Activated naive CD4-positive, alpha-beta T cell (primary cell): ENCODE measurements at places on chromosomes 12 and 14.
A peak's percentile ranks its signal among the peaks of the same experiment; 100 is the strongest.

DNA sequence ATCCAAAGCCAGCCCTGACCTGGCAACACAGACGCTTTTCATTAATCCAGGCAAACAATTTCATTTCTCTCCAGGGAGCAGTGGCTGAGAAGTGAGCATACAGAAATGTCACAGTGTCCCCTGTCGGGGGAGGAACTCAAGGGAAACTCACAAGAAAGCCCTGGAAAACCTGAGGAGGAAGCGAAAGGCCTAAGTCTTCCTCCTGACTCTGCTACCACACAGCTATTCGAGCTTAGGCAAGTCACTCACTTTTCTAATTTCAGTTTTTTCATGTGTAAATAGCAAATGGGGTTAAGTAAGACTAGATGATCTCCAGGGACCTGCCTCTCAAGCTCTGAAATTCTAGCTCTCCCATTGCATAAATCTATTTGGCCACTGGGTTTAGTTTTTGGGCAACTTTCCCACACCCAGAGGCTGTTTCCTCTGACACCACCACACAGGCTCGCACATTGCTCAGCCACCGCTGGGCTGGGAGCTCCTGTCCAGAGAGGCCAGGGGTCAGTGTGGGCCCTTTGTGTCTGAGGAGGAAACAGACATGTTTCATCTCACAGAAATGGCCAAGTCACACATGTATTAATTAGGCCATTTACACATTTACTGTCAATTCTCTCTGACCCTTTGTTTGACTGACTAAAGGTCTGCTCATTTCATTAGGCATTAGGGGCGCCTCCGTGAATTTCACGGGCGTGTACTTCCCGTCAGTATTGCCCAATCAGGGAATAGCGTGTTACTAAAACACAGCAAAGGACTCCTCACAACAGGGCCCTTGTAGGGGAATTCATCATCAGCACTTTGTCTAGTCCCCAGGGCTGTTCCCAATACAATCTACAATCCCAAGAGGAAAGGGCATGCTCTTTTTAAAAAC, 9.8 kb upstream of the PNMA1 start:
- DNase-seq: no peak

- no peak for DNase-seq
Observed at GRCh38 chr14:55015006-55015405, 11.9 kb downstream of the WDHD1 start.

DNA sequence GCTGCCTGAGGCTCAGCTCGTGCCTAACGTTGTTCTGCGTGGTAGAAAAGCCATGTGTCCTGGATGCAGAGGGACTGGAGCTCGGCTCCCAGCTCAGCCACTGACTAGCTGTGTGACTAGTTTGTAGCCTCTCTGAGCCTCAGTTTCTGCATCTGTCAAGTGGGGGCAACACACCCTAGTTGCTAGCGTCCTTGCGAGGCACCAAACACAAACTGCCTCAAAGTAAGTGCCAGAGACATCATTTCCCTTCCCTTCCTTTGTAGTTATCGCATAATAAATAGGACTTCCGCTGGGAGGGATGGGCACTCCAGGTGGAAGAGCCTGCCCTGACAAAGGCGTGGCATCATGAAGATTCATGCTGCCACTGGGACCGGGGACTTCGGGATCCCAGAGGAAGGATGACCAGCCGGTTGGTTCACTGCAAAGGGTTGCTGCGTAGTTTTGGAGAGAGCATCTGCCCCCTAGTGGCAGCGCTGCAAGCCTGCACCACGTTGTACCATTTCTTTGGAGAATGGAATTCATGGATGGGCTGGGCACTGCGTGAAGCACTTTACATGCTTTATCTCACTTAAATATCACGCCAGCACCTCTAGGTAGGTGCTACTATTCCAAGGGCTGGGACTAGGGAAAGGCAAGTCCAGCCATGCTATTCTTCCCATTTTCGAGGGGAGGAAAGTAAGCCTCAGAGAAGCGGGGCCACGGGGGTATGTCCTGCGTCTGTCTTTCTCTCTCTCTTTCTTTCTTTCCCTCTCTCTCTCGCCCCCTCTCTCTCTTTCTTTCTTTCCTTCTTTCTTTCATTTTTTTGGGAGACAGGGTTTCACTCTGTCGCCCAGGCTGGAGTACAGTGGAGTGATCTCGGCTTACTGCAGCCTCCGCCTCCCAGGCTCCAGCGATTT, 4.6 kb downstream of the CCDC197 start:
- peak; percentile 37 for DNase-seq

GRCh38 chr12:53234271-53234914, 2.4 kb upstream of the RARG start:
- DNase-seq: no peak

DNA sequence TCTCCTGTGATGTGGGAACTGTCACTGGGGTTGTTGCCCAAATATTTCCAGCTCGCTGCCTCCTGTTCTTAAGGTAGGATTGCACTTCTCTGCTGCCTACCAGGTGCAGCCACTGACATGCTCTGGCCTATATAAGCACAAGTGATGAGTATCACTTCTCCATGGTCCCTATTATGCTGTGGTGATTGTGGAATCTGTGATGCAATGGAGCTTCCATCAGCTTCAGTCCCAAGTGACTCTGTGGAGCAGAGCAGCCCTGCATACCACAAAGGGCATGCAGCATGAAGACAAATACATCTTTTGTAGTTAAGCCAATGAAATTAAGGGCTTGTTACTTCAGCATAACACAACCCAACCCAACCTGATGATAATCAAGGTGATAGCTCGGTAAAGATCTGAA, 43.5 kb downstream of the CKAP4 start:
- no peak for DNase-seq

DNA sequence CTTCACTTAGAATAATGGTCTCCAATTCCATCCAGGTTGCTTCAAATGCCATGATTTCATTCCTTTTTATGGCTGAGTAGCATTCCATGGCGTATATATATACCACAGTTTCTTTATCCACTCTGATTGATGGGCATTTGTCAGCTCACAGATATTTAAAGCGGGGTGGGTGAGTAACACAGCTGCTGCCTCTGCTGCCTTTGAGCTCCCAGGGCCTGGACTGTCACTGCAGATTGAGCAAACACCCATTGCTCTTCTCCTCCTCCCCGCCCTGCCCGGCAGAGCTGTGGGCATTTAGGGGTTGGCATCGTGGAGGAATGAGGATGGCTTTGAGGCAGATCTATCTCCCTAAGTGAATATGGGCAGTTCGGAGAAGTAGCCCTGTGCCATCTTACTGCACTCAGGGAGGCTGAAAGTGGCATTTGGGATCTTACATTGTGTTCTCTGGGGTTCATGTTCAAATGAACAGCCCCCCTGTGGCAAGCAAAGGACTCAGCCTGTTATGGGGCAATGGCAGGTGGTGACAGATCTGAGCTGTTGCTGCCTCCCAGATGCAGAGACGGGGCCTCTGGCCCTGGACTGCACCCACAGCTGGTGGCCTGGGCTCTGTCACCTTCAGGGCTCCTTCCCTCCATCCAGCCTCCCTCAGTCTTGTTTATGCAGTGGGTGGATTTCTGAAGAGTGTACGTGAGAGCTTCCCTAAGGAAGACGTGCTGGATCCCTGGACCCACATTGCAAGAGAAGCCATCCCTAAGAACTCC, 4.9 kb downstream of the RFLNA start:
- no peak for DNase-seq

- no peak for DNase-seq
Observed at GRCh38 chr14:31843361-31844091, 233.6 kb upstream of the ARHGAP5 start.

DNA sequence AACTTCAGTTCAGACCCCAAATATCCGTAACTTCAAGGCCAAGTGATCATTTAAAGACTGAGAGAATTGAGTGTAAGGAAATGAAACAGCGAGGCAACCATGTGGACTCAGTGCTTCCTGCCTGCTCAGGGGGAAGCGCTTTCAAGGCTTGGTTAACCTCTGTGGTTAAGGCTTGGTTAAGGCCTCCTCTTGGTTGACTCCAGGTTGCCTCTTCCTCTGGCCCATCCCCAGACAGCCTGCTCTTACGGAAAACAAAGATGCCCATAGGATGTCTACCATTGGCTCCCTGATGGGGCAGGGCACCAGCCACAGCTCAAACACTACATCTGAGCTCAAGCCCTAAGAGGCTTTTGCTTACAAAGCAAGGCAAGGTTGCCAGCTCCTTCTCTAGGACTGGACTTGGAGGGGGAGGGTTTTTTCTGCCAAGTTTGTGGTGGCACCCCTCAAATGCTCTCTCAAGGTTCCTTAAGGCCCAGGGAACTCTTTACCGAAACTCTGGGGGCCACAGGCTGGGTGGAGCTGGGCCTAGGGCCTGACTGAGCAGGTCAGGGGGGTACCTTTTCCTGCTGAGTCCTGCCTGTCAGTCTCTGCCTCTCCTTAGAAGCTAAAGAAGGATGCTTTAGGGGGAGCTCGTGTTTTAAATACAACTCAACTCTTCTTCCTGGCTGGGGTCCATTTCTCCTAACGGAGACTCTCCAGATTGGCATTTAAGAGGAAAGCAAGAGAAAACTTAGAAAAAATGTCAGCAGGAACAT, 13.7 kb downstream of the COL2A1 start:
- no peak for DNase-seq

GRCh38 chr14:21860172-21860571, 186.6 kb upstream of the OR4E1 start:
- DNase-seq: no peak

GRCh38 chr14:92160619-92161018, 38.9 kb downstream of the CPSF2 start:
- DNase-seq: no peak

GRCh38 chr12:50375802-50376201, 20.6 kb downstream of the FAM186A start:
- no peak for DNase-seq

- no peak for DNase-seq
Observed at GRCh38 chr14:85852906-85853305, 323.0 kb downstream of the FLRT2 start.

- DNase-seq: no peak
Observed at GRCh38 chr14:68782091-68782981, 10.5 kb downstream of the ZFP36L1 start.

DNA sequence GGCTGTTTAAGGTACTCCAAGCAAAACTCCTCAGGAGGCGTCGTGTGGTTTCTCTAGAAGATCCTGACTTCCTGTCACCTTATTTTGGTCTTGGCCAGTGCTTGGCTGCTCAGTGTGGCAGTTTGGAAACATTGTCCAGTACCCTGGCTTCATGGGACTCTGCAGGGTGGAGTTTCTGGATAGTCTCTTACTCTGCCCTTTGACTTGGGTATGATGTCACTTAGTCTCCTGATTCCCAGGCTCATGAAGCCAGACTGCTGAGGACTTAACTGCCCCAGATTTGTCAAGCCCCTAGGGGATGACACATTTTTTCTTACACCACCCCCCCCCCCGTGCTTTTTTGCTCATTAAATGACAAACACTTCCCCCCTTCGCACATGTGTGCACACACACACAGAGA, 82.7 kb downstream of the ADCK1 start:
- DNase-seq: no peak

GRCh38 chr12:96171905-96172304, 22.3 kb upstream of the ELK3 start:
- DNase-seq: no peak

- DNase-seq: no peak
Observed at GRCh38 chr14:64082837-64083236, 211.3 kb downstream of the ESR2 start.

DNA sequence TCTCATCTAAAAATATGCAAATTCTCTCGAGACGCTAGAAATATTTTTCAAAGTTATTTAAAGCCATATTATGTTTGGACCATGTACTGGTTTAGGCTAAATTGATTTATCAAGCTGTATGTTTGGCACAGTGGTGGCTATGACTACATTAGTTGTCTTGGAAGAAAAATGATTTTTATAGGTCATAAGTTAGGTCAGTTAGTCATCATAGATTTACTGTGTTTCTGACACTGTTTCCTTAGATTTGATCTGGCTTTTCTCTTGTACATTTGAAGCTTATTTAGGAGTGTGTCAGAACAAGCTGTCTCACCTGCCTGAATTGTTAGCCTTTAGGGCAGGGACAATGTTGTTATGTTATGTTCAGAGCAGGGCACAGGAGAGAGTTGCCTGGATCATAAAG, 161.1 kb upstream of the FBXO33 start:
- no peak for DNase-seq

DNA sequence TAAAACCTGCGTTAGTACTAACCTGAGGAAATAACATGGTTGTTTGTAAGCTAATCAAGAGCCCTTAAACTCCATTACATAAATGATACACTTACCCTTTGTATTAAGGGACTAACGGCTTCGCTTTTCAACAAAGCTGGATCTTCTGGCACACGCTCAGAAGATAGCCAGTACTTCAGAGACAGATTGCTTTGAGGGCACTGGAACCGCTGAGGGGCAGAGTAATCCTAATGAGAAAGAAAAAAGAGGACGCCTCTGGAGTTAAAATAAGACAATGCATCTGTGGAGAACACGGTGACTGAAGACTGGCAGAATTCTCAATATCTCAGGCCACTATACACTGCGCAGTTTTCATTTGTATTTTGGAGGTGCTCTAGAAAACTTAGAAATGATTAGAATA, 1.5 kb upstream of the KTN1 start:
- DNase-seq: no peak

GRCh38 chr12:100229876-100230275, 29.3 kb downstream of the ACTR6 start:
- no peak for DNase-seq

- no peak for DNase-seq
Observed at GRCh38 chr12:16297521-16297920, 20.0 kb upstream of the SLC15A5 start.

DNA sequence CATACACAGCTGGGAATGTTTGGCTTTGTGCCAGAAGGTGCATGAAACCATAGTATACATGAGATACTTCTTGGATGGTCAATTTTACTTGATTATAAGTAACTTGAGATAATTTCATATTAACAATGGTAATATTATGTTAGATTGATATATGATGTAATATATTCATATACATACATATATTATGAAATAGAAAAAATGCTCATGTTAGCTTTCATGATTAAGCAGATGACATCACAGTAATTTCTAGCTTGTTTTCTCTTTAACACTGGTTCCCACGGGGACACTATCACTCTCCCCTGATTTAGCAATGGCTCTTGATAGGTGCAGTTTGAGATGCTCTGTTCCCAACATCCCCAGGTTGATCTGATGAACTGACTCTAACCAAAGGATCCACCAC, 35.4 kb upstream of the NTF3 start:
- no peak for DNase-seq

GRCh38 chr12:91003737-91004136, 1.0 kb downstream of the EPYC start:
- no peak for DNase-seq

DNA sequence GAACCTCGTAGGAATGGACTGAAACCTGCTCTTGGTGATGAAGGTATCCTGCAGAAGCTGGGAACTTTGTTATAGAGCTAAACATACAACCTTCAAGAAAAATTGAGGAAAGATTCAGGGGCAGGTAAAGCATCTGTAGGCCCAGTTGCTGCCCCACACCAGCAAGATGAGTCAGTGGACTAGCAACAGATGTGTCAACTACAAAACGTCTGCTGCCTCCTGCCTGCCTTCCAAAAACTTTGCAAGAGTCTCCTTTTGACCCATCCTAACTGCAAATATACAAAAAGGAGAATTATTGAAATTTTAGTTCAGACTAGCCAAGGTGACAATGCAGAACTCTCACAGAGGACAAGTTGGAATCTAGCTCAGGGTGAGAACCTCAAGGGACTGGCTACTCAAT, 60.9 kb upstream of the TMTC1 start:
- no peak for DNase-seq
